ENCODE measurements at places on chromosomes 5 and 9.

DNA sequence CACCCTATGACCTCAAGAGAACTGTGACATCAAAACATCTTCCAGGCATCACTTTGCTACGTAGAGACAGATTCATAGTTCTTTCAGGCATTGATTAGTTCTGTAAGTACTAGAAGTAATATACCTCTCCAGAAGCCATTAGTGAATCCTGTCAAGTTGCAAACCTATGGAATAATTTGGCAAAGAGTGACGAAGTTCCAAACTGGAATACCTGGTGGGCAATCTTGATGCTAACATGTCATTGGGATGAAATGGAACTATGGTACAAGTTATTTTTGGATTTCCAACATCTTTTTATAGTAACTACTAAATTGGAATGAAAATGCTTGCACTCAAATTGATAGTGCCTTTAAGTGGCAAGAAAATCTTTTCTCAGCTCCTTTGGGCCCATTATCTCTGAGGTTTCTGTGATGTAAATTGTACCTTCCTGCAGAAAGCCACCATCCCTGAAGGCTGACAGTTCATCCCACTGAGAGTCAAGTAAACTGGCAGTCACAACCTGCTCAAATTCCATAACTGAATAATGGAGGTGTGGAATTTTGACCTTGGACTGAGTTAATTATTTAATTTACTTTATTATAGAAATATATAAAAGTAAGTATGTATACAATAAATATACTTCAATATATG is 435.5 kb downstream of the DTWD2 start:
- no peak for DNase-seq

DNA sequence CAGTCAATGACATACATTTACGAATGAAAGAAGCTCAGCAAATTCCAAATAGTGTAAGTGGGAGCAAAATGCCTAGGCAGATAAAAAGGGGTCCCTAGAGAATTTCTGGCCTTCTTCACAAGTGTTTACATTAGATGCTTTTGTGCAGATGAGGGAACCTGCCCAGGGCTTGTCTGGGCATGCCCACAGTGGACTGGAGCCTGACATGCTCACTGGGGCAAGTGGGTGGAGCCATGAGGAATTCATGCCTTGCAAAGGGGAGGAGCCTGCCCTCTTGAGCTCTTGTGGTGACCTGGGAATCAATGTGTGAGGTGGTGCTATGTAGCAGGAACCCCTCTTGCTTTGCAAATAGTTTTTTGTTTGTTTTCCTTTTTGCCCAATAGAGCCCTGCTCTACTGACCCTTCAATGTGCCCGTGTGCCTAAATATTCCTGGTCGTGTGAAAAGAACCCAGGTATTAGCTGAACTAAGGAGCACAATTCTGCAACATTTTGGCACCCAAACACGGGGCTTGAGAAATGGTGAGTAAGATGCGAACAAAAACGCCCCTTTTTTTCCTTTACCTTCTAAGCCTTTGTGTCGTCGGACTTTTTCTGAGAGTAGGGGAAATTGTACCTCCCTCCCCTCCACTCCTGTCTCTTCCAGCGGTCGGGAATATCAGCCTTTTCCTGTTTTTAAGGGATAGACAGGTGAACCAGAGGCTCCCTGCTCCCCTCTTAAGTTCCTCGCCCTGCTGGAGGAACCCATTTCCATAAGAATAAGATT is 433.8 kb upstream of the CDH9 start:
- no peak for DNase-seq

- no peak for DNase-seq
Measured at GRCh38 chr5:36529142-36529541, 77.3 kb upstream of the SLC1A3 start.

GRCh38 chr5:85716344-85717202 is 901.2 kb upstream of the COX7C start:
- no peak for DNase-seq

DNA sequence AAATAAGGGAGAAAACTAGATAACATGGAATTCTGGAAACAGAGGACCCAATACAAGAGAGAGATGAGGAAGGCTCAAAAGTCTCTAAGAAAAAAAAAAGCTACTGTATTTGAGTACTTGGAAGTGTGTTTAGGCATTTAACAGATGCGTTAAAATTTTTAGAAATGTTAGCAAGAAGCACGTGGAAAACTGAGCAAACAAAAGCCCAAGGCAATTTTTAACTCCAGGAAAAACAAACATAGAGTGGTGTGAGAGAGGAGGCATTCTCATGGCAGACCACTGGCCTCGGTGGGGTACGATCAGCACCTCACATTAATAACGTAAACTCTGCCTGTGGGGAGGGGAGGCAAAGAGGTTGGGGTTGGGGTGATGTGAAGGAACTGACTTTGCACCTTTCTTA is 321.4 kb downstream of the GADD45G start:
- no peak for DNase-seq

GRCh38 chr5:102539996-102540728 is 41.4 kb upstream of the SLCO6A1 start:
- no peak for DNase-seq

DNA sequence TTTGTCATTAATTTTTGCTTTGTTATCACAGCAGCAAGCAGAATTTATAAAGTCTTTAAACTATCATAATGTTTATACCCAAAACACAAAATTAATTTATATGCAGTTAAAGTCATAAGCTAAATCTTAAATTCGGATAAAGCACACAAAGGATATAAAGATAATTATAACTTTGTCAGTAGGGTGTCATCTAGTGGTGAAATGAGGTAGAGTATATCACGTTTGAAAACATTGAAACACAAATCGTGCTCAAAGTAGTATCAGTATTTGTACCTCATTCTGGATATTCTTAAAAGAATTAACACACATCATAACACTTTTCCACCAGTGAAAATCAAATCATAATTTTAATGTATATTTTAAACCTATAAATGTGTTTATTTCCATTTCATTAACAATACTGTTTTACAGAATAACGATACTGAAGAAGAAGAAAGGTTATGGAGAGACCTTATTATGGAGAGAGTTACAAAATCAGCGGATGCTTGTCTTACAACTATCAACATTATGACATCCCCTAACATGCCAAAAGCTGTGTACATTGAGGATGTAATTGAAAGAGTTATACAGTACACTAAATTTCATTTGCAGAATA is 129.5 kb downstream of the NIPBL start:
- DNase-seq = no peak

DNA sequence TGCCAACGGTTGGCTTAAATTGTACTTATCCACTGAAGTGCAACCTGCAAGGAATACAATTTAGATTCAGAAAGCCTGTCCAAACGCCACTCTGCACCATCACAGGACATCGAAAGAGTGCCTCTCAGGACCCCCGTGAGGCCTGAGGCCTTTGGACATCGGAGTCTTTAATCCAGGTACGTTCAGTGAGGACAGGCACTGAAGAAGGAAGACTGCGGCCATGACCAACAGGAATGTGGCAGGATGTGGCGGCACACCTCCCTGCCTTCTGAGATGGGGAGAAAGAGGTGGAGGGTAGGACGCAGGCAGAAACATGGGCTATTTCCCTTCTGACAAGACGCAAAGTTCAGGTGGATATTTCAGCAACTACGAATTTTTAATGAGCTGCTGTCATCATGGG is 205.8 kb downstream of the FANCC start:
- no peak for DNase-seq

DNA sequence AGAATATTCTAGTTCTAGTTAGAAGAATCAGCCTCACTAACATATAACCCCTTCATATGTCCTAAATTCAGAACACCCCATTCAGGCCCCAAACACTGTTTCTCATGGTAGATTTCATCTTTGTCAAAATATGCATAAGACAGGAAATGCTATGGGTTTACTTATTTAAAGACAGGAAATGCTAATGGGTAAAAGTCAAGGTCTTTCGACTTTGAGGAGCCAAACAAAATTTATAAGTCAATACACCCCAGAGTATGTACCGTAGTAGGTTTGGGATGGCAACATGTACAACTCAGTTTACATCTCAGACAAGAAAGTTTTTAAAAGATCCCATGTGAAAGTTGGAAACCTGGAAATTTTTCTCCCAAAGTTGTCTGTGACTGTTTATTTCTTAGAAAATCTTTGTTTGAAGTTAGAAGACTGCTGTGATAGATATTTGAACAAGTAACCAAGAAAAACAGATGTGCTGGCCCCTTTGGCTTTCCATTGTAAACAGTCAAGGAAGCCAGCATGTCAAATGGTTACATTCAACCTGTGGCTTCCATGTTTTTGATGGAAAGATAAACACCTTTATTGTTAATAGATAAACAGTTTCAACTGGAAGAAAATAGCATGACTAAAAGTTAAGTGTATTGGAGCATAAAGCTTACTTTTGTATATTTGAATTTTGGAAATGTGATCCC is 102.2 kb downstream of the INIP start:
- no peak for DNase-seq

DNA sequence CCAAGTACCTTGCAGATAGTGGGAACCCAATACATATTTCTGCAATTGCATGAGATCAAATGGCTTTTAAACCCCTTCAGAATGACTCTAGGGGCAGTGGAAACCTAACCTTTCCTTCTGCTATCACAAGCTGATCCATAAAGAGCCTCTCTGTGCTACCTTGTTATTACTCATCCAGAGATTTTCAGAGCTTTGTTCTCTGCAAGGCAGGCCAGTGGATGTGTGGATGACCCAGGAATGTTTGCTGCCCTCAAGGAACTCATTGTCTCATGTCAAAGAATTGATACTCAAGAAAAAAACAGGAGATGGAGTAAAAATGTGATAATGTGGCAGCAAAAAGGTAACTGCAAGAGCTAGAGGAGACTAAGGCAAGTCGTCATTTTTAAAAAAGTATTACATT is 164.1 kb downstream of the HMHB1 start:
- no peak for DNase-seq

GRCh38 chr5:93791518-93791972 is 50.1 kb upstream of the POU5F2 start:
- DNase-seq = no peak

DNA sequence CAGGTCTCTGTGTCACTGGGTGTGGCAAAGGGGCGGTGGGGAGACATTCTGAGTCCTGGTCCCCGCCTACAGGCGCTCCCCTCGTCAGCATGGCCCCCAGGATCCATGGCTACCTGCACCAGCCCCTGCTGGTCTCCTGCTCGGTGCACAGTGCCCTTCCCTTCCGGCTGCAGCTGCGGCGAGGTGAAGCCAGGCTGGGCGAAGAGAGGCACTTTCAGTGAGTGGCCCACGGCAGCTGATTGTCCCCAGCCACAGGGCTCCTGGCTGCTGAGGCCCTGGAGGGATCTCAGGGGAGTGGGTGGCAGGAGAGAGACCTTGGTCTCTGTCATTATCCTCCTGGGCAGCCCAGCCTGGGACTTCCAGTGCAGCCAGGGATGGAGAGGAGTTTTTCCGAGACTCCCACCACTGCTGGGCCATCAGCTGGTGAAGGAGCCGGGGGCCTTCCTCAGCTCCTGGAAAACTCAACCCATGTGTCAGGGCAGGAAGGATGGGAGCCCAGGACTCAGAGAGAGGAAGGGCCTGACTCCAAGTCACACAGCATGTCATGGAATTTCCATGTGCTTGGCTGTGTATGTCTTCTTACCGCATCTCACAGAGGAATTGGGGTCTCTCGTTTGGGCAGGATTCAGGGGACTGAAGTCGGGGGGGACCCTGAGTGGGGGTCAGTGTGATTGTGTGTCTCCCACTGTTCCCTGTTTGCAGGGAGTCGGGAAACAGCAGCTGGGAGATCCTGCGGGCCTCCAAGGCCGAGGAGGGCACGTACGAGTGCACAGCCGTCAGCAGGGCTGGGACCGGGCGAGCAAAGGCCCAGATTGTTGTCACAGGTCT is 37.4 kb downstream of the HMCN2 start:
- no peak for DNase-seq

DNA sequence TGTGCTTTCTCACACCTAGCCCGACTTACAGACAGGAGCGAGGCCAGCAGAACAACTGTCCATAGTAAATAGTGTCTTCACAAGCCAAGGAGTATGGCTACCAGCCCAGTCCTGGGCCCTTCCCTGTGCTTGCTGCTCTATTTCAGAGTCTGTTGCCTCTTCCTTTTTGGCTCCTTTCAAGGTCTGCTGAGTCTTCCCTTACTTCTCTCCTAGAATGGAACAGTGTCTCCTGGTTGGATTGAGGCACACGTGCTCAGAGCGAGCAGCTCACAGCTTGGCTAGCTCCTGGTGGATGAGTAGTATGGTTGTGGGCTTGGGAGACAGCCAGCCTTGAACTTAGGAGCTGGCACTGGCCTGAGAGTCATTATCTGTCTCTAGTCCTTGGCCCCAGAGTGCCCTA is 72.8 kb downstream of the TLE4 start:
- DNase-seq = no peak

DNA sequence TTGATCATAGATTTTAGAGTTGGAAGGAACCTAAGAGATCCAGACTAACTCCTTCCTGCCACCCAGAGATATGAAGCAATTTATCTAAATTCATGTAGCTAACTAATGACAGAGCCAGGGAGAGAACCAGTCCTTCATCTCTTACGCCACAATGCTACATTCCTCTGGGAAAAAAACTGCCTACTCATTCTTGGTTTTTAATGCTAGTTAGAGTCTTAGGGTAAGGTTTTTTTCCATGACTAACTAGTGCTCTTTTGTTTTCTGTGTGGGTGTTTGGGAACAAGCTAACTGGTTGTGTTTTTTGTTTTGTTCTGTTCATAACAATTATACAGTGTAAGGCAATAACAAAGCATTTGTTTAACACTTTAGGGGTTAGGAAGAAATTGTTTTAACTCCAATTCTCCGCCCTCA is 52.4 kb downstream of the SLC44A1 start:
- DNase-seq = no peak

DNA sequence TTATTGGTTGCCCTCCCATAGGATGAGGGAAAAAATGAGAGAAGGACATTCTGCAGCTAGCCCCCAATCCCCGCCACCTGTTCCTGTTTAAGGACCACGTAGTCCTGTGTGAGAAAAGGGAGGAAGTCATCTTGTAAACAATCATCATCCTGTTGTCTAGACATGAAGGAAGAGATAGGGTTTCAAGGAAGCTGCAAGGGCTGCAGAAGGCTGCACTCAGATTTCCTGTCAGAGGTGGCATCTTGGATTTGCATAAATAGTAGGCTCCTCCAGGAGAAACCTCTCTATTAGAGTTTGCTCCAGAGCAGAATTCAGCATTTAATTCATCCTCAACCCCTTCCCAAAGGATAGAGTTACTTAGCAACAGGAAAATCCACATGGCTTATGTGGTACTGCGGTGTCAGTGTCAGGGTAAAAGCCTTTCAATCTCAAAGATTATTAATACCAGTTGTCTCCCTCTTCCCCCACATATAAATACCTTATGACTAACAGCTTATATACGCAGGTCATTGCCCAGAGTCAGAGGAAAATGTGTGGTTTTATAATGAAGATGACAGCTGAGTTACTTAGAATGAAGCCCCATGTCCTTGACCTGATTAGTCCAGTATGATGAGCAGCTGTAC is 4.6 kb upstream of the DNAJC18 start:
- DNase-seq = no peak

- no peak for DNase-seq
Measured at GRCh38 chr5:55509796-55510522, 24.8 kb downstream of the PLPP1 start.

- no peak for DNase-seq
Measured at GRCh38 chr5:141778683-141779082, 96.7 kb upstream of the ARAP3 start.

All from stimulated activated CD4-positive, alpha-beta T cell treated with anti-CD3 and anti-CD28 coated beads, Interleukin-1b, Interleukin-23, amount 100 ng/mL, for 1 hour (primary cell).